Activated effector memory CD4-positive, alpha-beta T cell treated with Interleukin-2 at 50 U/mL for 16 hours (primary cell): ENCODE measurements at places on chromosomes 2 and 18.

DNA sequence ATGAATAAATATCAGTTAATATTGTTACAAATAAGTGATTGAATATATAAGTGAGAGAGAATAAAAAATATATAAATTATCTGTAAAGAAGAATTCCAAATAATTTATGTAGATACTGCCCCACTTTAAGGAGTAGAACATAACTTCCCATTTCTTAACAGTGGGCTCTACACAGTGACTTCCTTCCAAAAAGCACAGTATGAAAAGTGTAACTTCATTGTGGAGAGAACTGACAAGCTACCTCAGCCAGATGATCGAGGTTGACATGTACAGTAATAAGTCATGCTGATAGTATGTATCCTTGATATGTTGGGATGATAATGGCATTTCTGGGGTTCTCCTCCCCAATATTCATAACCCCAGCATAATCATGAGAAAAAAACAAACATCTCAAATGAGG lies 191.9 kb upstream of the FN1 start:
- no peak for DNase-seq

DNA sequence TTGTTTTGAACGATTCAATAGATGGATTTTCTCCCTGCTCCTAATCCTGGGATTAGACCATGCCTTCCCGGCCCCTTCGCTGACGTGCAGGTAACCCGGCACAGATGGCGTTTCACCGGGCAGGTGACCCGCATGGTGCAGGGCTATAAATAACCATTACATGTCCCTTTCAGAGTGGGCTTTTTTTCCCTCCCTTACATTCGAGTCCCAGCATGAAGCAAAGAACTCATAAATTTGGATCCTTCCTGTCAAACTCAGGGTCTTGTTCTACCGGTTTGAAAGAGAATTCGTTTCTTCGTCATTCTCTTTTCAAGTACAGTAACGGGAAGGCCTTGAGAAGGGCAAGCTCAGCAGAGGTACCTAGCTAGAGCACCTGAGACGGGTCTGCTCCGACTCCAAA lies 46.1 kb downstream of the EDAR start:
- DNase-seq = no peak

GRCh38 chr2:204046145-204046544 lies 109.6 kb downstream of the ICOS start:
- DNase-seq = no peak

DNA sequence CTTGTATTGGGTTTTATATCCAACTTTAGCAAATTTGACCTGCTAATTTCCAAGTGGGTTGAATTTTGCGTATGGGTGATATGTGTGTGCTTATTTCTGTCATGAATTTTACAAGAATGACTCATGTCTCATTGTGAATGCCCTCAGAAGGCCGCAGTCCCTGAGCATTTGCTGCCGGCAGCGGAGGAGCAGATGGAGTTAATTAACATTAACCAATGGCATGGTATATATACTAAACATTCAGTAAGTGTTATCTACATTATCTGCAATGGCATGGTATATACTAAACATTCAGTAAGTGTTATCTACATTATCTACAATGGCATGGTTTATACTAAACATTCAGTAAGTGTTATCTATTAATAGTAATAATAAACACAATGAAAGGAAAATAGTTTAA lies 90.1 kb downstream of the DOK6 start:
- DNase-seq = no peak

DNA sequence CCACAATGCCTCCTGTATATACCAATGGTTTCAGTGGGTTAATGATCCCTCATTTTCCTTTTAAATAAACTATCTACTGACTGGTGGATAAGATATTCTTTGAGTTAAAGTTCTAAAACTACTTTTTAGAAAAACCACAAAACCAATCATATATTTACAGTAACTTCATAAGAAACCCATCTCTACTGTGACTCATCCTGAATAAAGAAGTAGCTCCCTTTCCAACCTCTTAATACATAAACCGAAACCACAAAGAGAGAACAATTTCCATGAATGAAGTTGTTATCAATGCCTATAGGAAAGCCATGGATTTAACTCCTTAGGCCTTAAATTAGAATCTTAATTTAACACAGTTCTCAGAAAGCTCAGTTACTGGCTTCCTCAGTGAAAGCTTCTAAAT lies 227.0 kb upstream of the SMAD7 start:
- no peak for DNase-seq

DNA sequence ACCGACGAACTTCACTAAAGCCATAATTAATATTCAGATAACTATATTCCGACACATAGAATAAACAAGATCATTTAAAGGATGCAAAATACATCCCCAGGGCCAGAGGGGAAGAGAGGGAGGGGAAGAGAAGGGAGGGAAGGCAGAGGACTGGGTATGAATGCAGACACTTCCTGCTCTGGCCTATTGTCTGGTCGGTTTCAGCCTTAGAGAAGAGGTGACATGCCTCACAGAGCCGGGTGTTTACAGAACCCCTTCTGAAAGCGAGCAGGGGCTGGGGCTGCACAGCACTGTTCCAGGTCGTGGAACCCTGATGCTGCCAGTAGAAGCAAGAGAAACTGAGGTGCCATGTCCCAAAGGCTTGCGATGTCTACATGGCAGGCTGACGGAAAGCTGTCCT lies 31.0 kb downstream of the CELF4 start:
- no peak for DNase-seq

GRCh38 chr2:204049635-204050034 lies 113.1 kb downstream of the ICOS start:
- DNase-seq = no peak
